Fibroblast of skin of right biceps (primary cell): ENCODE measurements at places on chromosomes 3 and 15.

- peak; percentile 1 for DNase-seq
Measured at GRCh38 chr3:78642226-78643035, 1125.4 kb downstream of the ROBO1 start.

- DNase-seq: no peak
Measured at GRCh38 chr15:33029109-33029652, 165.3 kb downstream of the FMN1 start.

DNA sequence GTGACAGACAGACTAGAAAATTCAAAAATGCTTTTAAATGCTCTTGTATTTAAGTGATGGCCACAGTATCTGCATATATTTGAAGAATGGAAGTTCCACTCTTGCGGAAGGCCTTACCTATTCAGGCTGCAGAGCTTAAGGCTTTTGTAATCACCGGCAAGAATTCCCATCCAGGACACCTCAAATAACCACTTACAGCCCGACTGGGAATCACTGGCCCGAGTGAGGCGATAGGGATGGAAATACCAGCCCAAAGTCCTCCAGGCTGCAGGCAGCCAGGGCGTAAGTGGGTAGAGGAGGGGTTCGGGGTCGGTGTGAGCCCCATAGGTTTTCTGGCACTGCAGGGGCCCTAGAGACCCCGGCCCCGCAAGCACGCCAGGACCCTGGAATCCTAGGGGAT, 9.5 kb downstream of the CMTM7 start:
- DNase-seq: no peak

- DNase-seq: no peak
Measured at GRCh38 chr3:143855183-143855582, 6.9 kb upstream of the SLC9A9 start.

DNA sequence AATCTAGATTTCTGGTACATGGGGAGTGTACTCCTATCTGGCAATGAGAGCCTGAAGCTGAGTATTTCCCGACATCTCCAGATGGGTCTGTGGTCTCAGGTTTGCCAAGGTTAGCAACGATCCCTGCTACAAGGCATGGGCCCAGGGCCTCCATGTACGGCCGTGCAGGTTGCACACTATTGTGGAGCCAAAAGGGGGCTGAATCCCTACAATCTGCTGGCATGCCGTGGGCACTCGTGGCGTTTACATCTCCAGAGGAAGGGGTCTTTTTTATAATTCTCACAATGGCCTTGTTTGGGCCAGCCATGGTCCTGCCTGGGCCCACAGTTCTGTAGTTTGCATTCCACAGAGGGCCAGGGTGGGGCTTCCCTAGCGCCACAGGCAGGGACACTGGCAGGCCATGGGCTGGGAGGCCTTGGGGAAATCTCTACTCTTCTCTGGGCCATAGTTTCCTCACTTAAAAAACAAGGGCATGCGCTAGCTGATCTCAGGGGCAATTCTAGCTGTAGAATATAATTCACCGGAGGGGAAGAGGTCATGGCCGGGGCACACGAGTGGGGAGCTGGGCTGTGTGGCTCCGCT, 68.9 kb upstream of the TLE3 start:
- DNase-seq: no peak

GRCh38 chr15:56207092-56207491, 36.6 kb downstream of the RFX7 start:
- DNase-seq: no peak

GRCh38 chr3:31772272-31772671, 208.8 kb downstream of the OSBPL10 start:
- DNase-seq: no peak

GRCh38 chr3:77931255-77932009, 891.5 kb downstream of the ROBO2 start:
- peak; percentile 46 for DNase-seq

GRCh38 chr15:28107904-28108275, 8.8 kb upstream of the OCA2 start:
- DNase-seq: no peak

DNA sequence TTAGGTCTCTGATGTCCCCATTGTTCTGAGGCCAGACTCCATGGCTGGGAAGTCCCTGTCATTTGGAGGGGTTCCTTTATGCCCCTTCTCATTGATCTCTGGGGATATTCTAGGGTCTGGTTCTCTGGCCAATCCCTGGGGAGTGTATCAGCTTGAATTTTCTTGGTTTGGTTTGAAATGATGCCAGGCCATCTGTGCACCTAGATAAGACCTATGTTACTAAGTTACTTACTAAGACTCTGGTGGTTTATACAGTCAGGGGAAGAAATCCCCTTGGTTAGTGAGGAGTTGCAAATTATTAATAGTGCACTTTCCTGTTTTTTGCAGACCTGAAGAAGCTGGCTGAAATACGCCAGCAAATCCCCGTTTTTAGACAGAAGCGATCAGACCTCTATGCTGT, 20.3 kb downstream of the NIT2 start:
- no peak for DNase-seq

- DNase-seq: no peak
Measured at GRCh38 chr3:161203485-161204098, 17.5 kb upstream of the NMD3 start.

- DNase-seq: no peak
Measured at GRCh38 chr15:41203395-41203794, 27.2 kb downstream of the EXD1 start.

- no peak for DNase-seq
Measured at GRCh38 chr3:60445446-60445845, 805.8 kb downstream of the FHIT start.

GRCh38 chr3:42884324-42884723, 8.6 kb upstream of the CYP8B1 start:
- DNase-seq: no peak
